ENCODE measurements at places on chromosomes 6 and 20.

GRCh38 chr6:139982652-139983295 is 608.3 kb upstream of the CITED2 start:
- peak; percentile 13 for DNase-seq

- peak; percentile 94 for DNase-seq
Measured at GRCh38 chr20:38460040-38460623, 12.5 kb upstream of the RALGAPB start.

- DNase-seq: no peak
Measured at GRCh38 chr20:15945289-15945688, 628.0 kb downstream of the KIF16B start.

GRCh38 chr20:62051546-62052255 is 14.0 kb downstream of the TAF4 start:
- DNase-seq: no peak

DNA sequence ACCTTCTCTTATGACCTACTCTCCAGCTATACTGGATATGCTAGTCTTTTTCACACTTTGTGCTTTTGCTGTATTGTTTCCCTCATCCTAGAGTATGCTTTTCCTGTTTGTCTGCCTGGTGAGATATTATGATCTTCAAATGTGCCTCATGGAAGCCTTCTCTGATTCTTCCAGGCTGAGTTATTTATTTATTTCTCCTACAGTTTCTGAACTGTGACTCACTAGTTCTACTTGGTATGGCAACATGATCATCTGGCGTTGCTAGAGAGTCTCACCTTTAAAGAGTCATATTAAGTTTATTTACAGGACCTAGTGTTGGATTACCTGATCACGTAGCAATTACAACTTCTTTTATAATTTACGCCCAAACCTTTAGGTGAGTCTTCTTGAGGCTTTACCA is 81.2 kb upstream of the HDAC2 start:
- DNase-seq: peak; percentile 5

- no peak for DNase-seq
Measured at GRCh38 chr20:46111028-46111835, 6.9 kb upstream of the CD40 start.

DNA sequence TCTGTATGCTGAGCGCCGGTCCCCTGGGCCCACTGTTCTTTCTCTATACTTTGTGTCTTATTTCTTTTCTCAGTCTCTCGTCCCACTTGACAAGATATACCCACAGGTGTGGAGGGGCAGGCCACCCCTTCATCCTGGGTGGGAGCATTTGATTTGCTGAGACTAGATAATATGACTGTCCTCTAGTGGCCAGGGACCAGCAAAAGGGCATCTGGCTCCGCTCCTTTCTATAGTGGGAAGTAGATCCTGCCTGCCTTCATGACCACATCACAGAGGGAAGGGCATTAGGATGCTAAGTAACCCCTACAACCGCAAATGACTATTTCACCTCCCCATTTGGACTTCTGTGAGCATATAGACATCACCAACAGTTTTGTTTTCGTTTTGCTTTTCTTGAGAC is 64.5 kb downstream of the TRMT6 start:
- no peak for DNase-seq

DNA sequence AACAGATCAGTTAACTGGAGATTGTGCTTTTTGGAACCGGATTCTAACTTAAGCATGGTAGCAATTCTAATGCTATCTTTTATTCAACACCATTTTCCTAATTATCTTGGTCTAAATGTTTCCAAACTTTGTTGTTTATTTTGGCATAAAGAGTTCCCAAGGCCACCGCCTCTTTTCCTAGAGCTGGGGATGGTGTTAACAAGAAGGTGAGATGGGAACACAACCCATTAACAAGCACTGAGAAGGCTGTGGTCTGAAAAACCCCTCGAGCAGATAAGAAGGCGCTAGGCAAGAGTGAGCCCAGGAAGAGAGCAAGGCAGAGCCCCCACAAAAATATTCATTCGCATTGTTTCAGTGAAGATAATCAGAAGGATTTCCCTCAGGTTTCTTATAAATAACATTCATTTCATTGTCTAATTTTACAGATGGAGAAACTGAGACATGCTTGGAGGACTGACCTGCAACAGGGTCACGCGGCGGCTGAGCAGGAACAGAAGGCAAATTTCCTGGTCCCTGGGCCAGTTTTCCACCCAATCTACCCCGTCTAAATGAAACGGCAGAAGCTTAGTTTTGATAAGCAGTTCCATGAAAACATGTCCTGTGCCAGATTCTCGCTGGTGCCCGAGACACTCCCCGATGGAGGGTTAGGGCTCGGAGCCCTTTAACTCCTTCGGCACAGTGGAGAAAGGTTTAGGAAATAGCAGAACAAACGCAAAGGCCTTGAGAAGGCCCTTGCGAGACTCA is 155.6 kb downstream of the FOXC1 start:
- DNase-seq: no peak

- no peak for DNase-seq
Measured at GRCh38 chr6:134577998-134578397, 260.1 kb upstream of the SGK1 start.

DNA sequence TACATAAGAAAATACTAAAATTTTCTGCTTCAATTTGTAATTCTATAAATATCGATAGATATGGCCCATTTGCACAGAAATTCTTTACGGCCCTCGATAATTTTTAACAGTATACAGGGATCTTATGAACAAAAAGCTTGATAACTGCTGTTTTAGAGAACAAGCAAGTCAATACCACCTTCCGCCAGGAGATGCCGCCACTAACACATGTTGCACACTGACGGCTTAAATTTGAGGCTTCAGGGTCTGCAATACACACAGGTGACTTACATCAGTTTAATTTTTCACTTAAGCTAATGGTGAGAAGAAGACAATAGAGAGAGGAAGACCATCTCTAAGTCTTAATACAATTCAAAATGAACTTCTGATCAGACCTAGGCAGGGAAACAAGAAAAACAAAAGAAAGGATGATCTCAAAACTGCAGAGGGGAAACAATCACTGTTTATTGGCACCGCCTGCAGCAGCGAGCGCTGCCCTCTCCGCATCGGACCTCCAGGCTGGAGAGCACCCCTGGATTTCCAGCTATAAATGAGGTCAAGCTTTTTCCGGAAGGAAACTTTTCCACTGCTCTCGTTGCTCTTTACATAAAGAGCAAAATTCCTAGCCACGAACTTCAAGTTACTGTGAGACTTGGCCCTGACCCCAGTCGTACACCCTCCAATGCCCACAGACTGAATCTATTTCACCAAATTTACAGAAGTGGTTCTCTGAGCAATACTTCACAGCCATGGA is 53.9 kb downstream of the OTOR start:
- peak; percentile 65 for DNase-seq

DNA sequence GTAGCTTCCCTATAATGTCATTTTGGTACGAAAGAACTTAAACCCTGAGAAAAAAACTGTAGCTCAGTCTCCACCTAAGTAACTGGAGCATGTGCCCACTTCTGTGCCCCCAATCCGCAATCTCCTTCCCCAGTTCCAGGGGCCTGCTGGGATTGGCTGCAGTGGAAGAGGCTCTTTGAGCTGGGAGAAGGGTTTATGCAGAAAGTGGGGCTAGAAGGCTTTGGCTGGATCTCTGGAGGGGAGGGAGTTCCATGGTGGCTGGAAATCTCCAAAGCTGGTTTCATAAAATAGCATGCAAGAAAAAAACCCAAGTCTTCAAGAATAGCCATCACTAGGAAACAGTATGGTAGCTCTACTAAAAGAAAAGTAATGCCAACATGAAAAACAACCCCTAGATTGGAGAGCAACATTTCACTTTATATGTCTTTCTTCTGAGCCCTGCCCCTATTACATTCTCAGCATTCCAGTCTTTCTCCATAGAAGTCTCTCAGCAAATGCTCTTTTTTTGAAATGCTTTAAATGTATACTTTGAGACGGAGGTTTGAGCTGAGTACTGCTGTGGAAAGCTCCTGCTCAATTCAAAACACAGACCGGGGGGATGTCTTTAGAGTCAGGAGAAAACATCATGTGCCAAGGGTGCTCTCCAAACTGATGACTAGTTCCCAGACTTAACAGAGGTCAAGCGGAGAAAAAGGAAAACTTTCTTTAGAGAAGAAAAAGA is 36.0 kb upstream of the FOXO3 start:
- DNase-seq: no peak

DNA sequence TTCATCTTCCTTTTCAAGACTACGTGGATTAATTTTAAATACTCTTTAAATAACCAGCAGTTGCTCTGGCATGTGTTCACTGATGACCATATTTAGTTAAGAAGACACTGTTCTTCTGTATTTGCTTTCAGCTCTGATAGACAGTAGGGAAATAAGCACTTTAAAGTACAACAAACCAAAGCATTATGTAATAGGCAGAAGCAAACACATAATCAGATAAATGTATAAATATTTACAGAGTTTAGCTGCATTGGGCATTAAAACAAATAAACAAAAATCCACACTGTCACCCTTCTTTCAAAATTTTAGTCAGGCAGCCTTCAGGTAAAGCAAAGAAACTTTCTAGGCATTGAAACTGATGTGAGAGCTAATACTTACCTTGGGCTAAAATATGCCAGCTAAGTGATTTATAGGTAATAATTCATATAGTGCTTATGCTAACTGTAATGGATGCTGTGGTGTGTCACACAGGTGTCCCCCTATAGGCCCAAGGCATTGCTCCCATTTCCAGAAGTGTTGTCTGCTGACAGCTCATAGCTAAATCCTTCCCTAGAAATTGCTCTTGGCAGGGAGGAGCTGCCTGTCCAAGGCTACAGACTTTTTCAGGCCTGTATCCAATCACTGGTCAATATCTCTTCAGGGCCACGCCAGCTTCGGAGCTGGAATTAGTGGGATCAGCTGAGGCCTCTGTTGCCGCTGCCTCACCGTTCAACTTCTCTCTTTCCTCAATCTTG is 111.5 kb upstream of the CITED2 start:
- no peak for DNase-seq

GRCh38 chr6:149212206-149212605 is 105.3 kb upstream of the TAB2 start:
- DNase-seq: no peak

DNA sequence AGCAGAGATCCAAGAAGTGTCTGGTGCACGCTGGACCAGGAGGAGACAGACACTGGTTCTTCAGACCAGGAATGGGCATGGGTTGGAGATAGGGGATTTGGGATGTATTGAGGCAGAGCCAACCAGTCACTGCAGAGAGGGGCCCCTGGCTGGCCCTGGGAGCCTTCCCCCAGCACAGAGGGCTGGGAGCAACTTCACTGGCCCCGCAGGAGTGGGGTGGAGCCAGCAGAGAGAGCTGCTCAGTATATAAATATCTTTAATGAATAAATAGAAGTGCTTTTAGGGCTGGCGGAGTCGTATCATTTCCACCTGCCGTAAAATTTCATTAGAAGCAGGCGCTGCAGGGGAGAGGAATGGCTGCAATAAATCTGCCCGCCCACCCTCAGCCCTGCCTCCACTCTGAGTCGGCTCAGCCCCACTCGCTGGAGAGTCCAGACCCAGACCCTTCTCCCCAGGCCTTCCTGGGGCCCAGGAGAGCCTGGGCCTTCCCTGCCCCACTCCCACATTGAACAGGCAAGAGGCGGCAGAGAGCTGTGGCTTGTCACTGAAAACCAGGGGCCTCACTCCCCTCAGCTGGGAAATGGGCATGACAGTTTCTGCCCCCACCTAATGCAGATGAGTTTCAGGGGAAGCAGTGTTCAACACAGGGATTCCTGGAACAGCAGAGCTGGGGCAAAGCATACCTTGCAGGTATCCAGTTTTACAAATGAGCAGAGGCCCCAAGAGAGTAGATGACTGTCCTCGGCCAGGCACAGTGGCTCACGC is 23.9 kb upstream of the VSTM2L start:
- no peak for DNase-seq

GRCh38 chr6:42403831-42404230 is 47.9 kb downstream of the TRERF1 start:
- DNase-seq: no peak

DNA sequence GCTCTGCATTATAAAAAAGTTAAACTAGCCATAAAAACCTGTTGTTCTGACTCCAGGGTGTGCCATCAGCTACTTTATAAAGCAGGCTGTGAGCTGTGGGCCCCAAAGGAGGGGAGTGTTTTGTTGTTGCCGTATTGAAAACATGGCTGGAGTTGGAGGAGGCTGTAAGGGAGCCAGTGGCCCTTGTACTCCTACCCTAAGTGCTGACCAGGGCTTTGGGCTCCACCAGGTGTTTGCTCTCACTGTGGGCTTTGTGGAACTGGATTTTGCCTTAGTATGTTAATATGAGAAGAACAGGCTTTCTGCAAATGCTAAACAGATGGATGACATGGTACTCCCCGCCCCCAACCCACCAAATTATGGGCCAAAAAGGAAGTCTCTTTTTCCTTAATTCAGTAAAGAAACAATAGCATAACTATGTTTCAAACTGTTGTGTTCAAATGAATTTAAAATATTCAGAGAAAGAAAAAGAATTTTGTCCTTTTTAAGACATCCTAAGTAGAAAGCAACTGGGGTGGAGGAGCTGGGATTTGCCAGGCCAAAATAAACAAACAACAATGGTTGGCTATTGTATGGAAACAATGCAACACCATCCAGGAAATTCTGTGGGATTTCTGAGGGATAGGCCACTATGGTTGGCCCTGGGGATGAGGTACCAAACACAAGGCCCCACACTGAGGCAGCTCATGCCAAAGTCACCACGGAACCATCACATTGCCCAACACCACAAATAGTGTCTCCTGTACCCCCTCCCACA is 63.3 kb downstream of the PLCG1 start:
- no peak for DNase-seq

DNA sequence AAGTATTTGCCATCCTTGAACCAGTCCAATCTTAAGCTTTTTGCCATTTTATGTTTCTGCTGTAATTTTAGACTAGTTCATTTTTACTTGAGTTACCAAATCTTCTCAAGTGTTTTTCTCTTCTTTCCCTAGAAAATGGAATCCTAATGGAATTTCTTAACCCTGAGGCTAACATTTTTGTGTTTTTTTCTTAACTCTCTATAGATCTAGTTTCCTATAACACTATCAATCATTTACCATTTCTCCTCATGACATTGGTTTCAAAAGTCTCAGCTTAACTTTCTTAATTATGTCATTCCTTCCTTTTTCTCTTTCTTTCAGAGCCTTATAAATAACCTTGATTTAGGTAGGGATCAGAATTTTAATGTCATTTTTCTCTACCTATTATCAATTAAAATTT is 54.8 kb downstream of the SENP6 start:
- DNase-seq: no peak

DNA sequence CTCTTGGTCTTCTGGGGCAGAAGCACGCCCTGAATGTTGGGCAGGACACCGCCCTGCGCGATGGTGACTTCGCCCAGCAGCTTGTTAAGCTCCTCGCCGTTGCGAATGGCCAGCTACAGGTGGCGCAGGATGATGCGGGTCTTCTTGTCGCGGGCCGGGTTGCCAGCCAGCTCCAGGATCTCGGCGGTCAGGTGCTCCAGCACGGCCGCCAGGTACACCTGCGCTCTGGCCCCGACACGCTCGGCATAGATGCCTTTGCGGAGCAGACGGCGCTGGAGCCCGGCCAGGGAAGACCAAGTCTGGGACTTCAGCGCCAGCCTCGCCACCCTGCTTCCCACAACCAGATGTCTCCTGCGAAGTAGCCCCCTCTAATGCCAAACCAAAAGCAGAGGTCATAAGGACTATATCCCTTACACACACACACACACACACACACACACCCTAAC is 8.0 kb upstream of the SLC17A3 start:
- no peak for DNase-seq

GRCh38 chr6:33592595-33593413 is 12.7 kb upstream of the BAK1 start:
- DNase-seq: no peak

GRCh38 chr6:30272032-30272431 is 54.7 kb upstream of the TRIM39 start:
- no peak for DNase-seq

Data from HT-29 (cell line).